GM19239 (cell line): ENCODE measurements at places on chromosomes 3 and 15.

DNA sequence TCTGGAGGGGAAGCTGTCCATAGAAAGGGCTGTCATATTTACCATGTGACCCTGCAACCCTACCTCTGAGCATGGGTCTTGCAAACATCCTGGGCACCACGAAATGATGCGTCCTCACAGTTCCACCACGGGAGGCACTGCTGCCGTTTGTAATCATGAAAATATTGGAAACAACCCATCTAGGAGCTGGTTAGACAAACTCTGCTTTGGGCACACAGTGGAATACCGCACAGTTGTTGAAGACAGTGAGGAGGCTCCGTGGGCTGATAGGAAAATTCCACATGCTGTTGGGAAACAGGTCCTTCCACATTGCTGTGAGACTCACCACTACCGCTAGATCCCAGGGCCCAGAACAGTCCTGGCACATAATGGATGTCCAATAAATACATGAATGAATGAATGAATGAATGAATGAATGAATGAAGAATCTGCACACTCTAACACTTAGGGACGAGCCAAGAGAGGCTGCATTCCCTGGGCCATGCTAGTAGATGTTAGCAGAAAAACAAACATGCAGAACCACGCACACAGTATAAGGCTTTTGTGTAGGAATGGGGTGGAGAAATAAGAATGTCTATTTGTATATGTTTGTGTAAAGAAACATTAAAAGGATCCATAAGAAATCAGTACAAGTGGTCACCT lies 40.6 kb downstream of the TPRA1 start:
- DNase-seq, result no peak

GRCh38 chr3:192844836-192845525 lies 72.7 kb downstream of the MB21D2 start:
- no peak for DNase-seq

DNA sequence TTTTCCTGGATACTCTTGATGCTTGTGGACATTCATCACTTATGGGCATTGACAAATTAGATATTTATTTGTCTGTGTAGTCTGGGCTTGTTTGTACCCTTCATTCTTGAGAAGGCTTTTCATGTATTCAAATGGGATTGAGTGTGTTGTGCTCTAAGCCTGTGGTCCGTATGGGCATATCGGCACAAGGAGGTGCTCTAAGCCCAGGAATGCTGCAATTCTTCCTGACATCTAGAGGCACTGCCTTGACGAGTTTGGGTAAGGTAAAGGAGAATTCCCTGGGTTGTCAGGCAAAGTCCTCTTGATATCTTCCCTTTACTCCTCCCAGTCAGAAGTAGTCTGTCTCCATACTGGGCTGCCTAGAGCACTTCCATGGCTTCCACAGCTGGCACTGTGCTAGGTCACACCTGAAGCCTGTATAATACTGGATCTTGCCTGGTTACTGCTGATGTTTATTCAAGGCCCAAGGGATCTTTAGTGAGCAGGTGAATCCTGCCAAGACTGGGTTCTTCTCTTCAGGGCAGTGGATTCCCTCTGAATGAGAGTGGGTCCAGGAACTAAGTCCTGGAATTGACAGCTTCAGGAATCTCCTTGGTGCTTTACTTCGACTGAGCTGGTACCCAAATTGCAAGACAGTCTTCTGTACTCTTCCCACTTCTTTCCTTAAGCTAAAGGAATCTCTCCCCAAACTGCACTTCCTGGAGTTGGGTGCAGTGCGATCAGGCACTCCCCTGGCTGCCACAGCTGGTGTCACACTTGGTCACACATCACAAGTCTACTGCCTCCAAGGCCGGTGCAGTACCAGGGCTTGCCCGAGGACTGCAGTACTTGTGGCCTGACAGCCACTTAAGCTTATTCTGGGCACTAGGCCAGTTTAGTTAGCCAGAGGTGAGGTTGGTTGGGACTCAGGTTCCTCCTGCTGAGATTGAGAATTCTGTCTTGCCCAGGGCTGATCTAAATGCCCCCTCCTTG lies 46.0 kb downstream of the GALK2 start:
- DNase-seq, result peak; percentile 39

GRCh38 chr15:96264801-96265515 lies 65.5 kb upstream of the NR2F2 start:
- DNase-seq, result no peak

- DNase-seq, result no peak
These were observed 226.6 kb upstream of the ROBO1 start for GRCh38 chr3:79994397-79994796.

DNA sequence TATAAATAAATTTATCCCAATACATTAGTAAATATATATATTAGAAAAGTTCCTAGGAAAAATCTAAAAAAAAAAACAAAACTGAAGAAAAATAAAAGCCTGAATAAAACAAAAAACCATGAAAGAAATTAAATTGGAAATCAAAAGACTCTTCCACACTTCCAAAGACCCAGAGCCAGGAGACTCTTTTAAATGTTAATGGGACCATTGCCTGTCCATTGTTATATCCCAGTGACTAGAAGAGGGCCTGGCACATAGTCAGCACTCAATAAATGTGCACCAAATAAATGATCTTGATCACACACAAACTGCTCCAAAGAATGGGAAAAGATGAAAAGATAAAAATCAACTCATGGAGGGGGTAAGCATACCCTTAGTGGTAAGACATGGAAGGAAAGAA lies 51.3 kb upstream of the CLDN18 start:
- no peak for DNase-seq

DNA sequence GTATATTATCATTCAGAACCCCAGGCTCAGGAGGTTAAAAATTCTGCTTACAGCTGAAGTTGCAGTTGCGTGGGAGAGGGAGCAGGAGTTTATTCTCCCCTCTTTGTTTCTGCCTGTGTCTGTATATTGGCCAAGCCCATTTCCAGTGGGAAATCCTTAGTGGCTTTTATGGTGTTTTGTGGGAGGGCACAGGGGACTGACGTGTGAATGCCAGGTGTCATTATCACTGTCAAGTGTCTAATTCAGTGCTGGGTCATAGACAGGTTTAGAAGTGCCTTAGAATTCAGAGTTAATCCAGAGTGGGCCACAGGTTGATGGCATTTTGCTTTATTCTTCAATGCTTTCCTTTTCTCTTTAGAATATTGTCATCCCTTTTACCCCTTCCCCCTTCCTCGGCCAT lies 33.4 kb downstream of the SLCO3A1 start:
- no peak for DNase-seq

DNA sequence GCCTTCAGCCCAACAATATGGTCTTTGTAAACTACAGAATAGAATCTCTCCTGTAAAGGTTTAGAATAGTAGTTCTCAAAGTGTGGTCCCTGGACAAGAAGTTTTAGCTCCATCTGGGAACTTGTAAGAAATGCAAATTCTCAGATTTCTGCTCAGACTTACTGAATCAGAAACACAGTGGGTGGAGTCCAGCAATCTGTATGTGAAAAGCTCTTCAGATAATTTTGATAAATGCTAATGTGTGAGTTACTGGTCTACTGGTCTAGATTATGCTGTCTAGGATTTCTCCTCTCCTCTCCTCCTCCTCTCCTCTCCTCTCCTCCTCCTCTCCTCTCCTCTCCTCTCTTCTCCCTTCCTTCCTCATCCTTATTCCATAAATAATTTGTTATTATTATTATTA lies 57.5 kb downstream of the RBMS3 start:
- no peak for DNase-seq

DNA sequence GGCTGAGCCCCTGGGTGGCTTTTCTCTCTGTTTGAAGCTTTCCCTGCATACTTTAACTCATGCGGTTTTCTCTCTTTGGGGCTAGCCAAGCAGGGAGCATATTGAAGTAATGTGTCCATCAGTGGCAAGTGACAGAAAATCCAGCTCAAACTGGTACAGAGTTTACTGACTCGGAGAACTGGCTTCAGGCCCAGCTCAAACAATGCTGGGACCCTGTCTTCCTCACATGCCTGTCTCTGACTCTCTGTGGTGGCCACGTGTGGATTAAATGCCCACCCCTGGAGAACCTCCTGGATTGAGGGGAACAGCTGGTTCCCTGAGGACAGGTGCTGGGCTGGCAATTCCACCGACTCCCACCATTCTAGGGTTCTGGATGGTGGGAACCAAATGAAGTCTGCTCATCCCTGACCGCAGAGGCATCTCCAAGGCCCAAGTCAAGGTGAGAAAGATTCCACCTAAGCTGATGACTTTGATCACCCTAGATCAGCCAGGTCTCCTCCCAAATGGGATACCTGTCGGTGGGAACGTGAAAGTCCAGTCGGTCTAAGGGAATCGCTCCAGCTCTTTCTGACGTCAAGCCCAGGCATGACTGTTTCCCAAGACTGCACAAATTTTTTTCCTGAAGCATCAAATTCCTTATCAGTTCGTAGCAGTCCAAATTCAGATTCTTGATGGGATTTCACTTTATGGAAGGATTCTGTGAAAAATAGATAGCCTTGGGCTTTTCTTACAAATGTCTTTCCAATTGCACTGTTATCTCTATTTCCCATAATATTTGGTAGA lies 16.3 kb upstream of the HDAC11 start:
- no peak for DNase-seq

DNA sequence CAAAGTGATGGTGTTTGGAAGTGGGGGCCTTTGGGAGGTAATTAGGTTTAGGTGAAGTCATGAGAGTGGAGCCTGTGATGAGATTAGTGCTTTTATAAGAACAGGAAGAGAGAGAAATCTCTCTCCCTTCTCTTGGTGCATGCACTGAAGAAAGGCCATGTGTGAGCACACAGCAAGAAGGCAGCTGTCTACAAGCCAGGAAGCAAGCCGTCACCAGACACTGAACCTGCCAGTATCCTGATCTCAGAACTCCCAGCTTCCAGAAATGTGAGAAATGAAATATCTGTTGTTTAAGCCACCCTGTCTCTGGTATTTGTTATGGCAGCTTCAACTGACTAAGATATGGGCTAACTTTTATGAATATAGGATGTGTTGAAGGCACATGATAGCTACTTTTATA lies 72.6 kb downstream of the REC114 start:
- no peak for DNase-seq

- no peak for DNase-seq
These were observed 197.3 kb upstream of the HES1 start for GRCh38 chr3:193938613-193939012.

GRCh38 chr3:154430014-154430413 lies at the start of gene GPR149:
GPR149 (minus strand) TSS chr3:154430190; CDS start chr3:154429615, 575 bp downstream.
- DNase-seq, result no peak

DNA sequence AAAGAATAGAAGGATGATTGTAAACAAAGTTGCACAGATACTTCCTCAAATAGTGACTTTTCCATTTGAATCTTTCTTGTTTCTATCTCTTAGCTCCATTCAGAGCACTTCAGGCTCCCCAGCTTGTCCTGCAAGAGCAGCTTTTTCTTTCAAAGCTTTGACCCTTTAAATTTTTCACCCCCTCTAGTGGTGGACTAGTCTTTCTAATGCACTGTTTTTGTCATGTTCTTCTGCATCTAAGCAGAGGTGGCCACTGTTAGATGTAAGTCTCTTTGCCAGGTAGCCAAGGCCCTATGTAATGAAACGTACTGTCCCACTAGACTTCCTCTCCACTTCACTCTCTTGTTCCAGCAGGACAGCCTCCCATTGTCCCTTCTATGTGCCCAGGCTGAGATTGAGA lies 74.0 kb upstream of the MANF start:
- DNase-seq, result no peak

DNA sequence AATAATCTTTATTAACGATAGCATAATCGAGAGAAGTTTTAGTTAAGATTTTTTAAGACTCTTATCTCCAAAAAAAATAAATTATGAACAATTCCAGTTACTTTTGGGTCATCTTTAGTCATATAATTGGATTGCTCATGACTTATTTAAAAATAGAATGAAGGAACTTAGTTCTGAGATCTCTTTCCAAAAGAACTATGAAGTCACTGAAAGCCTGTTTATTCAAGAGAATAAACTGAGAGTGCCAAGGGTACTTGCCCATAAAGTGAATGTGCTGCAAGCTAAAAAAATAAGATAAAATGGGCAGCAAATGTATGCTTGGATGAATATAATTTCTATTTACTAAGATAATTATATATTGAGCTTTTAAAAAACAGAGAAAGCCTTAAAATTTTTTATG lies 176.5 kb upstream of the PLSCR5 start:
- DNase-seq, result no peak

DNA sequence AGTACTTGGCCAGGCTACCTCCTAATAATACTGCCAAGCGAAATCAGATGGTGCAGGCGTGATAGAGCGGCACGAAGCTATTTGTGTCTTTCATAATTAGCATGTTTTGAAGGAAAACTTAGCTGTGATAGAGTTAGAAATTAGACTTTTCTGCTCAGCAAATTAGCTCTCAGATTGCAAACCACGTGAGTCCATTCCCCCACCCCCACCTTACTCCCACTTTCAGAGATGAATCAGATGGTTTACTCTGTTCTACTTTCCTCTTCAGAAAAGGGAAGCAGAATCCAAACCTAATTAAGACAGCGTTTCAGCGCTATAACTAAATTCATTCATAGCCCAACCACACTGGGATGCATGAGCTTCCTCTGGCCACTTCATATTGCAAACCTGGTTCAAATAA lies 214.6 kb downstream of the SLCO3A1 start:
- DNase-seq, result no peak

DNA sequence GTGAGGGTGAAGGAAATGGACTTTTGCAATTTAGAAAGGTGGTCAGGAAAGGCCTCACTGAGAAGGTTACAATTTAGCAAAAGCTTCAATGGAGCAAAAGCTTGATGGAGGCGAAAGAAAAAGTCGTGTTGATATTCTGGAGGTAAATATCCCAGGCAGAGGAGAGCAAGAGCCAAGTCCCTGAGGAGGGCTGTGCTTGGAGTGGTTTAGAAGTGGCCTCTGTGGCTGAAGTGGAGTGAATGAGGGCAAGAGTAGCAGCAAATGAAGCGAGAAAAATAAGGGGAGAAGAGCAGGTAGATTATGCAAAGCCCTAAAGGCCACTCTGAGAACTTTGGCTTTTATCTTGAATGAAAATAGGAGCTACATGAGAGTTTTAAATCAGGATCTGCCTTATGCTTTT lies 54.1 kb downstream of the GUCA1C start:
- DNase-seq, result no peak

DNA sequence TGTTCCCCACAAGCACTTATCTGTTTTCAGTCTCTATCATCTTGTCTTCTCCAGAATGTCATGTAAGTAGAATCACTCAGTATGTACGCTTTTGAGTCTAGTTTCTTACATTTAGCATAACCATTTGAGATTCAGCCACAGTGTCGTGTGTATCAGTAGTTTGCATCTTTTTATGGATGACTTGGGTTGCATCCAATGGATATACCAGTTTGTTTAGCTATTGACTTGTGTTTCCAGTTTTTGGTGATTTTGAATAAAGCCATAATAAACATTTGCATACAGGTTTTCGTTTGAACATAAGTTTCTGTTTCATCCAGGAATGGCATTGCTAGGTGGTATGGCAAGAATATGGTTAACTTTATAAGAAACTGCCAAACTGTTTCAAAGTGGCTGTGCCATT lies 12.1 kb downstream of the GRIP2 start:
- no peak for DNase-seq

DNA sequence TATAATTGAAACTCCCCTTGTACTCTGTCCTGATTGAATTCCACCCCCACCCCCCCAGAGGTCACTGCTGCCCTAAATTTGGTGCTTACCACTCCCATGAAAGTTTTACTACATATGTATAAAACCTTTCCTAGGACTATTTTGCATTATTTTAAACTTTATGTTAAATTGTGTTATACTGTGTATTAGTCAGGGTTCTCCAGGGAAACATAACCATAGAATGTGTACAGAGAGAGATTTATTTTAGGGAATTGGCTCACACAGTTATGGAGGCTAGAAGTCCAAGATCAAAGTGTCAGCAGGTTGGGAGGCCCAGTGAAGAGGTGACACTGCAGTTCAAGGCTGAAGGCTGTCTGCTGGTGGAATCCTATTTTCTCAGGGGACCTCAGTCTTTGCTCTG lies 29.2 kb downstream of the BFSP2 start:
- DNase-seq, result no peak

GRCh38 chr15:91127236-91127955 lies 27.3 kb downstream of the SV2B start:
- no peak for DNase-seq

- no peak for DNase-seq
These were observed 101.5 kb downstream of the MYRIP start for GRCh38 chr3:39910826-39911464.
